Smooth muscle cell of the coronary artery (primary cell): ENCODE measurements at places on chromosomes 12 and 14. TPM values are rescaled to one million over a fixed set of nuclear protein-coding genes. Genes with fewer than 3 reads are reported as not detected.

HOXC4 gene
- total RNA-seq, result not detected in 2 replicates

ASB2 gene
- total RNA-seq, result 0.23 and 0.35 TPM in 2 replicates

CLEC14A gene
- 0.15 and 0.47 TPM in 2 replicates for total RNA-seq

PYGL gene
- total RNA-seq, result 66.4 and 98.6 TPM in 2 replicates

BEGAIN gene
- not detected in 2 replicates for total RNA-seq
